Activated CD8-positive, alpha-beta memory T cell treated with anti-CD3 and anti-CD28 coated beads for 4 hours (primary cell): ENCODE measurements at places on chromosomes 12 and 14.

DNA sequence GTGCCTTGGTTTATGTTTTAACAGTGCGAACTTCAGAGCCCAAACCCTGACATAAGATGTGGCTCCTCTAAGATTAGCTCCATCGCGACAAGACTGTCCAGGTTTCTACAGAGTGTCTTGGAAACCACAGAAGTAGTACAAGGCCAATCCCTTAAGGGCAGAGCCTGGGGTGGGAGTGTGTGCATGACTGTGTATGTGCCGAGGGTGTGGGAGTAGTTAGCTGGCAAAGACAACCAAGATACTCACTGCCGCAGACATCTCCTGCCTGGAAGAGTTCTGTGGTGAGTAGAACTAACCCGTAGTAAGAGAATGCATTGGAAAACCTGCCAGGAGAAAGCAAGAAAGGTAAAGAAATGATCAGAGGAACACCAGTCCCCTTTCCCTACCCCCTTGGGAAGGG is 54.1 kb downstream of the DAO start:
- no peak for DNase-seq

GRCh38 chr12:40993158-40993557 is 195.0 kb upstream of the PDZRN4 start:
- DNase-seq: no peak

DNA sequence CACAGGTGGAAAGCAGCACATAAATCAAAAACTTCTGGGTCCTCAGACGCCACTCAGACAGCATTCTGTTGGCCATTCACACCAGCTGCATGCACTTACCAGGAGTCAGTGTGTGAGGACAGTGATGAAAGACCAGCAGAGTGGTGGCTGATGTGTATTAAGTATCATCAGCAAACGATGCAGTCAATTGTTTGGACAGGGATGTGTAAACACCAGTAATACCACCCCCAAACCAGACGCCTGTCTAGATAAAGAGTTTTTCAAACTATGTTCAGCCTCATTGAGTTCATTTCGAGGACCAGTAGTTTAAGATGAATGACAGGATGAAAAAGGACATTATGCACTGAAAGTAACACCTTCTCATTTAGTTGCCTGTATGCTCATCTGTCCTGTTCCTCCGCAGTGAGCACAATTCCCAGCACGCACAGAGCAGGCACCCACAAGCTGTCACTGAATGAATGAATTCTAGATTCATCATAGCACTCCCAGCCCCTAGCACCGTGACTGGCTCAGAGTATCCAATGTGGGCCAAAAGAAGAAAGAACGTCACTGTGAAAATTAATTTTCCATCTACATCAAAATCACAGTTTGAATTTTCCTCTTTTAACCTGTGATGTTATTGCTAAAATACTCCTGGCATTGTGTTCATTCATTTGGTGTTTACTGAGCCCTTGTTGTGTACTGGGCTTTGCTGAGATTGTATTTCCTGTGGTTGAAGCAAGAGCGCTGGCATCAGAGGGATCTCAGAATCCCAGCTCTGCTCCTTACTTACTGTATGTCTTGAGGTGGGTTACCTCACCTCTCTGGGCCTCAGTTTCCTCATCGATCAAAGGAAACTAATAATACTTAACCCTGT is 124.8 kb upstream of the NOS1 start:
- DNase-seq: no peak

DNA sequence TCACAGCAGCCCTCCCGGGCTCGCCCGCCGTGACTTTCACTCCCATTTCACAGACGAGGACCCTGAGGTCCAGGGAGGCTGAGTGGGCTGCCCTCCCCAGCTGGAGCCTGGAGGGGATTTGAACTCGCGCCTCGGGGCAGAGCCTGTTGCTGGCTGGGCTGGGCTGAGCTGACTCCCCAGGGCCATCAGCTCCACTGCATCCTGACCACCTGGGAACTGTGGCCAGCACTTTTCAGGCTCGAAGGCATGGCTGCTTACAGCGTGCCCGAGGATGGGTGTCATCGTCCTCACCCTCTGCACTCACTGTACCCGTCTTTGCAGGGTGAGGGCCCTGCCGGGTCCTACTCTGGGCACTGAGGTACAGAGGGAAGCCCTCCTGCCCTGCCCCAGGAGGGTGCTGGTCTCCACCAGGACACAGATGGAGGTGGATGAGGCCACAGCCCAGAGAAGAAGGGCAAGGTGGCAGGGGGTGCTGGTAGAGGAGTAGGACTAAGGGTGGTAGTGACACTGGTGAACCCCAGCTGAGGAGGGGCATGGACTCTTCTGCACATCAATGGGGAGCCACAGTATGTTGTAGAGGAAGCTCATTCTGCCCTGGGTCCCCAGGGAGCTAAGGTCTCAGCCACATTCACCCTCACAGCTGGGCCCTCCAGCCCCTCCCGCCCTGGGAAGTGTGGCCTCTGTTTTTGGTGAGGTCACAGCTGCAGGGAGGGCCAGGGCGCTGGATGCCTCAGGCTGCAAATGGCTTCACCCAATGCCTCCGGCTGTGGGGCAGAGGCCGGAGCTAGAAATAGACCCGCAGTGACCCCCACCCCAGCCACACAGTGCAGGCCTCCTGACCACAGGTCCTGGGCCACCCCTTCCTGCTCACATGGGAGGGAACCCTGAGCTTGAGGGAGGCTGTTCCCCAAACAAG is 365.1 kb upstream of the SFSWAP start:
- no peak for DNase-seq

GRCh38 chr12:108854451-108855283 is 2.7 kb downstream of the SSH1 start:
- no peak for DNase-seq

DNA sequence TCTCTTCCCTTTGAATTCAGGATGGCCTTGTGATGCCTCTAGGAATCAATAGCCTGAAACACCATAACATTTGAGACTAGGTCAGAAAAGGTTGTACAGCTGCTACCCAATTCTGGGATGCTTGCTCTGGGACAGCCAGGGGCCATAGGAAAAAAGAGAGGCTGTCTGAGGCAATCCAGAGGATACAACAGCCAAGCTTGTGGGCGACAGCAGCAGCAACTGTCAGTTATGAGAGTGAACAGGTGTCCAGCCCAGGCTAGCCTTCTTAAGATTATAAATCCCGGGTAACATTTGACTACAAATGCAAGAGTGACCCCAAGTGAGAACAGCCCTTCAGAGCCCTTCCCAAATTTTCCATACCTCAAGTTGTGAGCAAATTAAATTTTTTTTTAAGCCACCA is 11.1 kb downstream of the DCN start:
- DNase-seq: no peak

DNA sequence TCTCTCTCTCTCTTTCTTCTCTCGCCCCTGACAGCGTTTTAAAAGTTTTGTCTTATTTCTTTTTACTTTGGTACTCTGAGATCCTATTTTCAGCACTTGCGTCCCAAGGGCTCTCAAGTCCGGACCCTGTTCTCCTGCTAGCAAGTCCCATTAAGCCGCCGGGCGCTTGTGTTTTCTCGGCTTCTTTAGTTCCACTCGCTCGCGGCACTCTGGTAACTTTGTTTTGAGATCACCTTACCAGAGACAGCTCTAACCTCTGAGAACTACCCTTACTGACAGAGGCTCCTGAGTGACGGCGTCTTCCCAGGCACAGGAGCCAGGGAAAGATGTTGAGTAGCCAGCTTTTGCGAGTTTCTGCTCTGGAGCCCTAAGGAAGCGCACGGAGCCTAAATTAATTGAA is 2.7 kb upstream of the MYF5 start:
- DNase-seq: no peak
